Left colon (tissue), 2 donors: ENCODE measurements at places on chromosomes 12 and 14. TPM values are rescaled to one million over a fixed set of nuclear protein-coding genes. Genes with fewer than 3 reads are reported as not detected.

Gene COA8
- total RNA-seq: 27.4 TPM

Gene WIF1
- total RNA-seq: 0.25 TPM

Gene IL31
- total RNA-seq: not detected

Gene LRIG3
- total RNA-seq: 71.5 TPM

Gene CLEC4A
- total RNA-seq: 1.3 TPM

Gene TMEM119
- 3.6 TPM for total RNA-seq

Gene GLIPR1L1
- not detected for total RNA-seq

Gene MANSC4
- not detected for total RNA-seq

Gene ESR2
- total RNA-seq: 0.70 TPM

GRCh38 chr12:100266585-100266834, 369 bp downstream of the DEPDC4 start:
- DNase-seq: peak; percentile 99

DNA sequence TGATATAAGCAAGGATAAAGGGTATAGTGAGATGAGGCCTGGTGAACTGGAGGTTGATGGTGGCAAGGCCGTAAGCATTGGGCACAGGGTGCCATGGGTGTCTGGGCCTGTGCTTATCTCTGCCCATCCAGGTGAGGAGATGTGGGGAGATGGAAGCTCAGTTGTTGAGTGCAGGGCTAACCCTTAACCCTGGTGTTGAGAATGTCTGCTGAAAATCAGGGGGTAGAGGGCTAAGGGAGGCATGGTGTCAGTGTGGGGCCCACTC, 86.1 kb downstream of the SYNE2 start:
- no peak for DNase-seq

DNA sequence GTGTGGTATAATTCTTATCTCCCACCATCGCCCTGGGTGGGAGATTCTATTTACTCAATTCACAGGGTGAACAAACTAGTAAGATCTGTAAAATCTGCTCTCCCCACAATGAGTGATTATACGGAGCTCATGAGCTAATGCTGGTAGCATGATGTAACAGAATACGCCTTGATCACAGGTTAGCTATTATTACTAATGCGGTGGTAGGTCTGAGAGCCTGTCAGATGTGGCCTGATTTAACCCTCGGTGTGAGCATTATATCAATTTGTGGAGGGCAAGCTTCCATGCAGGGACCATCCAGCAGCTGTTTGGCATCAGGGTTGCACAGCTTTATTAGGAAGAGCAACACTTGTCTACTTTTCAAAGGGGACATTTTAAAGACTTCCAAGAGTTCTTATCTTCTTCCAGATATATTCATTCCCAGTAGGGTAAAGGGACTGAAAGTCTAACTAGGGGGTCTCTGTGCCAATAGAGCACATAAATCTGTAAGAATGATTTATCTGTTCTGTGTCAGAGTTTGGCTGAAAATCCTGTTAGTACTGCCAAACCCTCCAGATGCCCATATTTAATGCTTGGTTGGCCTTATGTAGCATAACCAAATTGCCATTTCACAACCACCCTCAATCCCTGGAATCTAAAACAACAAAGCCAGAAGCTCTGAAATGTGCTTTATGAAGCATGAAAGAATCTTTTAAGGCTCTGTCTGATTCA, 18.7 kb downstream of the TSHR start:
- DNase-seq: no peak

GRCh38 chr12:19533567-19533966, 94.3 kb downstream of the AEBP2 start:
- no peak for DNase-seq

- no peak for DNase-seq
Observed at GRCh38 chr12:91119089-91119488, 7.8 kb upstream of the LUM start.

- DNase-seq: no peak
Observed at GRCh38 chr14:69532561-69533340, 41.9 kb downstream of the CCDC177 start.

DNA sequence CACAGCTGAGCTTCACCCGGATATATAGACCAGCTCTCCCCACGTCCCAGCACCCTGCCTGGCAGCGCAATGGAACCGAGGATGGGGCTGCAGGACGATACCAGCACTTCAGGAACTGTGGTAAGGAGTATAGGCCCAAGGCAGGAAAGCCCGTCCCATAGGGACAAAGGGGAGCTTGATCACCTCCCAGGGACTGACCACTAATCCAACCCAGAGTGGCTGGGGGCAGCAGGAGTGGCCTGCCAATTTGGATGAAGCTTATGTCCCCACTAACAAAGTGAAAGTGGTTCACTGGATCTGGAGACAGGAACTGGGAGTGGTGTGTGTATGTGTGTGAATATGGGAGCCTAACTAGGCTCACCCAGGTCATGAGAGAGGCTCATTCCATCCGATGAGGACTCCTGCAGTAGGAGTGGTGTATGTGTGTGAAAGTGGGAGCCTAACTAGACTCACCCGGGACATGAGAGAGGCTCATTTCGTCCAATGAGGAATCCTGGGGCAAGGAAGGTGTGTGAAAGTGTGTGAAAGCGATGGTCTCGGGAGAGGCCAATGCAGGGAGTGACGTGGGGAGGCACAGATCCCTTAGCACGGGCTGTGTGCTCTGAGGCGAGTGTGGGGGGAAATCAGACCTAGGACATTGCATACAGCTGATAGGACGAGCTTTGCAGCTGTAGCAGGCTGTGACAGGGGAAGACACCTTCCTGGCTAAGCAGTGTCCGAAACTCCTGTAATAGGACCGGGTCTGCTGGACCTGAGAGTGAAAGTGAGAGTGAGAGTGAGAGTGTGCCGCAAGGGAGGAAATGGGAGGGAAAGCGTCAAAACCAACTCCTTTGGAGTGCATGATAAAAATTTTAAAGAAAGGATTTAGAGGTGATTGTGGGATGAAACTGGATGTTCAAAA, 25.7 kb downstream of the KLRK1 start:
- DNase-seq: peak; percentile 47

- DNase-seq: no peak
Observed at GRCh38 chr12:19962192-19962591, 406.1 kb upstream of the PDE3A start.

GRCh38 chr12:13373131-13373530, 176.6 kb downstream of the EMP1 start:
- DNase-seq: no peak

DNA sequence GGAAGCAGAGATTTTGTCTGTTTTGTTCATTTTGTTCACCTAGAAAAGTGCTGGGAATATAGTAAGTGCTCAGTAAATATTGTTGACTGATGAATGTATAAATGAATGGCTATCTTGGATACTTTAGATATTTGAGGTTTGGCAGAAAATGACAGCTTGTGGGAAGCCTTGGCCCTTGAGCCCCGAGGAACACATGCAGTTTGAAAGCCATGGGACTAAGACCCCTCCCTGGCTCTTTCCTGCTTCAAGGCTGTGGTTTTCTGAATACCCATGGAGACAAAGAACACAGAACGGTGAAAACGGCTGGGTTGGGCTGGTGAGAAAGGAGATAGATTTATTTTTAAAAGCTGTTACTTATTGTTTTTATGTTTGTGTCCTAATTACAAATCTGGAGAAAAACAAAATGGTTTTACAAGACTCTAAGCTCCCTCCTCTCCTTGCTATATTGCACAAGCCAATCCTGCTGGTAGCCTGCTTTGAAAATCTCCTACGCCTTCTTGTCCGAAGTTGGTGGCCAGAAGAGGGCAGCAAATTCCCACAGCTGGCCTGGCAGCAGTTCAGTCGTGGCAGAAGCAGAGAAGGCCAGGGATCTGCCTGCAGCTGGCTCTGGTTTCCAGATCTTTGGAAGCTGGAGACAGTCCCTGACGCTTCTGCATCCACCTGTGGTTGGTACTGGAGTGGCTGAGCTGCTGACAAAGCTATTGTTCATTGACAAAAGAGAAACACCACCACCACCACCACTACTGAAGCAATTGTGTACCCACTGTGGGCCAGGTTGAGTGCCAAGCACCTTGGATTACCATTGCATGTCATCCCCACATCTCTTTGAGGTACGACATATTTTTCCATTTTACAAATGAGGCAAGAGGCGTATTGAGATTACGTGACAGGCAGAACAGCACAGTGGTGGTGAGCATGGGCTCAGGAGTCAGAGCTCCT, 5.2 kb upstream of the KRT85 start:
- peak; percentile 85 for DNase-seq

- DNase-seq: no peak
Observed at GRCh38 chr14:50678163-50678562, 10.1 kb upstream of the SAV1 start.

GRCh38 chr12:89733579-89734201, 25.1 kb upstream of the ATP2B1 start:
- no peak for DNase-seq

GRCh38 chr12:102746963-102747362, 170.1 kb downstream of the PAH start:
- DNase-seq: no peak

- no peak for DNase-seq
Observed at GRCh38 chr14:76812093-76812421, 625 bp downstream of the ANGEL1 start.

DNA sequence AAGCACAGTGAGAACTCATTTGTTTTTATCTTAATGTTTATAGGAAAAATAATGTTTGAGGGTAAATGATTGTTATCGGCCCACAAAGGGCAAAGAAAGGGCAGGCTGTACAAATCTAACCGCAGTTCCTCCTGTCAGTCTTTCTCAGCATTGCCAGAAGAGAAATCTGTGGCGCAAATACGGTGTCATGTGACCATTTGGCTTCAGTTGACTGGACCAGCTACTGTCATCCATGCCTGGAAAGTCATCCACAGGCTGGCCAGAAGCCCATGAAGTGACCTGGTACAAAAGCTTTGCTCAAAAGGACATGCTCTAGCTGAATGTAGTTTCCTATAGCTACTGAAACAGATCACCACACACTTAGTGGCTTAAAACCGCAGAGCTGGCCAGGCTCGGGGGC, 43.6 kb downstream of the HCAR2 start:
- no peak for DNase-seq

DNA sequence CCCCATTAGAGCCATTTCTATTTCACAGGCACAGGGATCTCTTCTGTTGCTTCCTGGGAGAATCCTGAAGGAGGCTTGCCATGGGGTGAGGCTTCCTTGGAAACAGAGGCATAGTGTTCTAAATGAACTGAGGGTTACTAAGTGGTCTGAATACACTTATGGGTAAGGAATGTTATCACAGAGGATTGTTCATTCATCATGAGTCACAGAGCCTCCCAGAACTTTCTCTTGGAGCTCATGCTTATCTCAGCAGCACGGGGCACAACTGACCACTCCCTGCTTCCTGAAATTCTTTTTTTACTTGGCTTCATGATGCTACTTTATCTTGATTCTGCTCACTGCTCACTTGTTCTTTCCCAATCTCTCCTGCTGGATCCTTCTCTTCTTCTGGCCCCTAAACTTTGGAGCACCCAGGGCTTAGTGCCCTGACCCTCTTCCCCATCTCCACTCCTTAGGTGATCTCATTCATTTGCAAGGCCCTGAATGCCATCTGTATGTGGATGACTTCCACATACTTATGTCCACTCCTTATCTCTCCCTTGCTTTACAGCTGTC, 57.9 kb downstream of the ANO6 start:
- DNase-seq: no peak

- no peak for DNase-seq
Observed at GRCh38 chr14:62885451-62885850, 159.8 kb downstream of the KCNH5 start.

GRCh38 chr12:102618197-102618877, 138.0 kb upstream of the IGF1 start:
- DNase-seq: no peak

DNA sequence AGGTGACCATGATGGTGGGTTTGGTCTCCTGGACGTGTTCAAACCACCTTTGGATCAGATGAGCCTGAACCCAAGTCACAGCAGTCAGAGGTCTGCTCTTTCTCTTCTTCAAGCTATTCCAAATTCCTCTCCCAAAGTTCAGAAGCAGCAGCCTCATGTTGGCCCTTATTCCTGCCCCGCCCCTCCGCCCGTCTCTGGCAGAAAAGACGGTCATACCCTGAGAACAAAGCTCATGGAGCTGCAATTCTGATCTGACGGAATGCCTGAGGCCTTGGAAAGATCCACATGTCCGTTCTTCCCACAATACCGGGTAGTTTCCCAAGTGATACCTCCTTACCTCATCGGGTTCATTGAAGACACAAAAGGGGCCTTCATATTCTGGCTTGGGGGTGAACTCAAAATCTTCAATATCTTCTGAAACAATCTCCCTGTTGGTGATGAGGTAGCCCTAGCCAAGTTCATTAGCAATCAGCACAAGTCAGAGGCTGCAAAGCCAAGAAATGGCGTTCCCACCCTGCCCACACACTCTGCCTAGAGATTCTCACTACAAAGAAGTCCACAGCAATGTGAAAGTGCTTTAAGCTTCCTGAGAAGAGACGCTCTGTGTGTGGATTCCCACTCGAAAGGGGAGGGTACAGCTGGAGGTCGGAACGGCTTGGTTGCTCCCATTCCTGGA, 11.2 kb downstream of the POLE start:
- peak; percentile 78 for DNase-seq

- no peak for DNase-seq
Observed at GRCh38 chr12:26292596-26292995, 97.2 kb downstream of the SSPN start.
